Large intestine (tissue), 12 donors: ENCODE measurements at places on chromosomes 4 and X. TPM values are rescaled to one million over a fixed set of nuclear protein-coding genes. Genes with fewer than 3 reads are reported as not detected.

The EPHA5 gene
- polyA plus RNA-seq, result 0.72 TPM

The FAM184B gene
- polyA plus RNA-seq, result 0.04 TPM

The MAGEA10 gene
- polyA plus RNA-seq, result 0.06 TPM

GRCh38 chr4:16977081-16977480 is 78.6 kb upstream of the LDB2 start:
- no peak overlapping the region for H3K27ac ChIP-seq
- H3K27me3 ChIP-seq, result no peaks in the 10 kb centered on the region
- no peaks in the 10 kb centered on the region for H3K4me1 ChIP-seq
- no peak overlapping the region for H3K4me3 ChIP-seq
- no peak for DNase-seq

DNA sequence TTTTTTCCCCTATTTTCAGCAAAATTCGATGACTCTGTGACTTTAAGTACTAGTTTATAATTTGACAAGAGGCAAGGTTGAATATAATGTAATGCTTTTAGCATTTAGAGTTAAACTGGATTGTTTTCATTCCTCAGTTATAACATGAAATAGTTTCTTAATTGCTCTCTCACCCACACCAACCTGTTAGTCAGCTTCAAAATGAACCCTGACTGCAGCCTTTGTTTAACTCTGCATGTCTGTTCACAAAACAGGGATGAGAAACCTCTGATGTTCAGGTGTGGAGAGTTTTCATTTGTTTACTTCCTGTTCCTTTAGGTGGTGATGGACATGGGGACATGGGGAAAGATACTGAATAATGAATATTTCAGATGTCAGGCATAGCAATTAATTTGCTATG is 49.9 kb upstream of the MND1 start:
- no peaks in the 10 kb centered on the region for H3K27me3 ChIP-seq
- no peak overlapping the region for H3K27ac ChIP-seq
- peaks cover 5% of the 10 kb centered on the region for H3K4me1 ChIP-seq
- no peak overlapping the region for H3K4me3 ChIP-seq
- H3K36me3 ChIP-seq, result peaks cover 74% of the 10 kb centered on the region
- no peak for DNase-seq

GRCh38 chr4:127486248-127486647 is 146.5 kb upstream of the INTU start:
- DNase-seq, result no peak
- H3K4me3 ChIP-seq, result no peak overlapping the region
- no peaks in the 10 kb centered on the region for H3K27me3 ChIP-seq
- no peak overlapping the region for H3K27ac ChIP-seq

DNA sequence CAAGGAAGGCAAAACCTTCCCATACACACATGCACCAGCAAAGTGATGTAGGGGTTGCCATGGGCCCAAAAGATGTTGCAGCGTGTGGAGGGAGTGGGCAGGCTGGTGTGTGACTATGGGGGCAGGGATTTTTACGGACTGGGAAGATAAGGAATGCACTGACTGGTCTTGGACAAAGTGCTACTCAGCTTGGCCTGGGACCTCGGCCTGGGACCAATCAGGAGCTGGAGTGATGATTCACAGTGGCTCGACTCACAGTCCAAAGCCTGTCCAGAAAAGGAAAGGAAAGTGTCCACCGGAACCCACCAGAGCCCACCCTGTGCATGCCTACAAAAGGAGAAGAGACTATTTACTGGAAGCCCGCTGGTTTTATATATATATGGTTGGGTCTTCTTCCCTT is 567.0 kb upstream of the GNPDA2 start:
- no peak overlapping the region for H3K27ac ChIP-seq
- no peaks in the 10 kb centered on the region for H3K27me3 ChIP-seq
- DNase-seq, result no peak
- no peaks in the 10 kb centered on the region for H3K36me3 ChIP-seq
- no peaks in the 10 kb centered on the region for H3K4me1 ChIP-seq

DNA sequence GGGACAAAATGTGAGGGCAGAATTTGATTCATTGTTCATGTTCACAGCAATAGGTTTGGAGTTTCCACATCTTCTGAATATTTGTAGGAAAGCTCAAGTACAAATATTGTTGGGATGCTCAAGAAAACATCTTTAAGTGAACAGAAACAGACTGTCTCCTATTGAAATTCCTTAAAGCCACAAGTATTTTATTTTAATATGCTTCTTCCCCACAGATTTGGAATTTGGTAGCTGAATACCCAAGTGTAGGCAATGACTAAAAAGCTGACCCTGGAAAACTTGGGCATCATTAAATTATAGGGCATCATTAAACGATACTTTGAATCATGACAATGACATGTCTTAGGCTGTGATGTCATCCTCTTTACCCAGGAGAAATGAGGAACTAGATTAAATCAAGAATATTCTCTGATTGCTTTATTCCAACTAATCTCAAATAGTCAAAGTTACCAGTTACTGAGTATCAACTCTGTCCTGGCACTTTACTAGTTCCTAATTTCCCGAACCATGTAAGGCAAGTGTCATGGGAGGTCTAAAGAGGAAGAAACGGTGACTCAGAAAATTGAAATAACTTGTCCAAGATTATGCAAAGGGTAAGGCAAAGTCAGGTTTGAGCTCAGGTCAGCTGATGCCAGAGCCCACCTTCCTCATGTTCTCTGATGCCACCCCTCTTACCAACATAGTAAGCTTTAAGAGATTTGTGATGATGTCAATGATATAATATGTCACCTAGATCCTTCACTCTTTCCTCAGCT is 223.1 kb upstream of the LEF1 start:
- DNase-seq, result no peak
- no peaks in the 10 kb centered on the region for H3K36me3 ChIP-seq
- H3K4me1 ChIP-seq, result no peaks in the 10 kb centered on the region
- no peaks in the 10 kb centered on the region for H3K27me3 ChIP-seq
- no peak overlapping the region for H3K27ac ChIP-seq

DNA sequence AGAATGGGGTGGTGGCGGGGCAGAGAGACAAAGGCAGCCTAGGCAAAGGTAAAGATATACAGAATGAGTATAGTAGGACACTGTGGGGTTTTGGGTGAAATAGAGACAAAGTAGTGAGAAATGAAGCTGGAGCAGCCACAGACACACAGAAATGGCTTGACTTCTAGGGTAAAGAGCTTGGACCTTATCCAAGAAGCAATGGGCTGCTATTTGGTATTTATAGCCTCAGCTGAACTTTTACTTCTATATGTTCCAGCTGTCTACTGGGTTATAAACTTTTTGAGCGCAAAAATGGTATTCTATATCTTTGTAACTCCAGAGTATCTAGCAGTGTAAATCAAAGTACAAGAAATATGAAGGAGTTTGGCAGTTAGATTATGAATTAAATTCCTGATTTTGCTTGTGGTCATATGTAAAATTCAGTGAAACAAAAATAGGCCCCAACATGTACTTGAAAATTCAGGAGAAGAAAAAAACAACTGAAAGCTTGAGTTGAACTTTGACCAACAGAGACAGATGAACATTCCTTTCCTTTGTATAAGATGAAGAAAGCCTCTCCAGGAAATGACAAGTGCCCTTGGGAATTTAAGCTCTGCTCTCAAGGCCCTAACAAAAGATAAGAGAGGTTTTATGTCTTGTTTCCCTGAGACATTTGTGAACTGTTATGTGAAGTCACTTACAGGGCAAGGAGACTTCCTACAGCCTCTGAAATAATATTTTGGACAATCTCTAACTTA is 354.1 kb downstream of the CHIC1 start:
- H3K27ac ChIP-seq, result peak overlapping the region; percentile 45
- no peaks in the 10 kb centered on the region for H3K27me3 ChIP-seq
- H3K4me1 ChIP-seq, result peaks cover 2% of the 10 kb centered on the region
- H3K36me3 ChIP-seq, result no peaks in the 10 kb centered on the region
- peak; percentile 66 for DNase-seq
- no peak overlapping the region for H3K4me3 ChIP-seq

DNA sequence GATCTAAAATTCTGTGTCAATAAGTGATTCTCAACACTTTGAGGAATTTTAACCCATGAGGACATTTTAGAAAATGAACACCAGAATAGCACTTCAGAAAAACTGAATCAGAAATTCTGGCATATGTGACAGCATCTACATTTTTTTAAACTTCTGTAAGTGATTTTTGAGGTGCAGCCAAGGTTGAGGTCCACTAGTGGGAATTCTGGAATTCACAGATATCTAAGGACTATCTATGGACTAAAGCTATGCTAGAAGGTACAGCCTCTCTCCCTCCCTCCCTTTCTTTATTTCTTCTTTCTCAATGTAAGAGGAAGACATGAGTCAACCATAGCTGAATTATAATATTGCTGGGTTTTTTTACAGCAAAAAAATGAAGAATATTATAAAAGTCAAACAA is 508.2 kb upstream of the ATOH1 start:
- no peaks in the 10 kb centered on the region for H3K36me3 ChIP-seq
- H3K4me1 ChIP-seq, result no peaks in the 10 kb centered on the region
- H3K27me3 ChIP-seq, result no peaks in the 10 kb centered on the region
- DNase-seq, result no peak

The EFHC2 gene
- polyA plus RNA-seq, result 2.2 TPM

- no peaks in the 10 kb centered on the region for H3K36me3 ChIP-seq
- peak overlapping the region; percentile 22 for H3K4me3 ChIP-seq
- peak; percentile 35 for DNase-seq
- no peak overlapping the region for H3K27ac ChIP-seq
Measured at GRCh38 chrX:19372547-19373331, 29.0 kb downstream of the PDHA1 start.

DNA sequence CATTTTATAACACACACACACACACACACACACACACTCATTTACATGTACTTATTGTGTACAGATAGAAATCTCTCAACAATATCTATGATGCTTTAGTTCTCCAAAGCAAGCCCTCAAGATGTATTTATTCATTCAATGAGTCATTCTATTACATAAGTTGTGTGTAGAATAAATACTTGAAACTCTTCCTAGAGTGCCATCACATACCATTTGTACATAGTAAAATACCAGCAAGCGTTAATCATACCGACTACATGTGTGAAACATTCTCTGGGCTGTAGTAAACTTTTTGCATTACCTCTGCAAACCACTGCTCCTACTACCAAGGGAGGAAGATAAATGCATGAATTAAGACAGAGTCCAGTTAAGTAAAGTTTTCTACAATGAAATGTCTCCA is 70.9 kb downstream of the EPHA5 start:
- no peaks in the 10 kb centered on the region for H3K27me3 ChIP-seq
- H3K27ac ChIP-seq, result no peak overlapping the region
- DNase-seq, result no peak
- no peaks in the 10 kb centered on the region for H3K4me1 ChIP-seq
- H3K4me3 ChIP-seq, result no peak overlapping the region
- H3K36me3 ChIP-seq, result no peaks in the 10 kb centered on the region

GRCh38 chr4:119172223-119172622 is 36.6 kb downstream of the MYOZ2 start:
- no peak overlapping the region for H3K27ac ChIP-seq
- DNase-seq, result no peak
- no peak overlapping the region for H3K4me3 ChIP-seq
- H3K36me3 ChIP-seq, result no peaks in the 10 kb centered on the region

DNA sequence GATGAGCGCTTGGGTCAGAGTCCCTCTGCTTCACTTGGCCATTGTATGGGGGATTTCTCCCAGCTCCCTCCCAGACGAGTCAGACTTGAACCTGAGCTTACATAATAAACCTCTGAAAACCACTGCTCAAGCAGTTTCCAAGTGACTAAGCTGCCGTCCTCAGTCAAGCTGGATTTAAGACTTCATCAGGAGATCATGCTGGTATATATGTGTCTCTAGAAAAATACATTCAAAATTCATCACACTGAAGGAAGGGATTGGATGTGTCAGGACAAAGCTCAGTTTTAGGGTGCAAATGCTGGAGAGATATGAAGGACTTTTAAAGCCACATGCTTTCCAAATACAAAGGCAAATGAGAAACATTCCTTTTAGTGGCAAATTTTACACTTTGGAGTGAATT is 114.3 kb downstream of the QDPR start:
- no peaks in the 10 kb centered on the region for H3K36me3 ChIP-seq
- no peak overlapping the region for H3K27ac ChIP-seq
- H3K4me3 ChIP-seq, result no peak overlapping the region
- no peaks in the 10 kb centered on the region for H3K4me1 ChIP-seq

DNA sequence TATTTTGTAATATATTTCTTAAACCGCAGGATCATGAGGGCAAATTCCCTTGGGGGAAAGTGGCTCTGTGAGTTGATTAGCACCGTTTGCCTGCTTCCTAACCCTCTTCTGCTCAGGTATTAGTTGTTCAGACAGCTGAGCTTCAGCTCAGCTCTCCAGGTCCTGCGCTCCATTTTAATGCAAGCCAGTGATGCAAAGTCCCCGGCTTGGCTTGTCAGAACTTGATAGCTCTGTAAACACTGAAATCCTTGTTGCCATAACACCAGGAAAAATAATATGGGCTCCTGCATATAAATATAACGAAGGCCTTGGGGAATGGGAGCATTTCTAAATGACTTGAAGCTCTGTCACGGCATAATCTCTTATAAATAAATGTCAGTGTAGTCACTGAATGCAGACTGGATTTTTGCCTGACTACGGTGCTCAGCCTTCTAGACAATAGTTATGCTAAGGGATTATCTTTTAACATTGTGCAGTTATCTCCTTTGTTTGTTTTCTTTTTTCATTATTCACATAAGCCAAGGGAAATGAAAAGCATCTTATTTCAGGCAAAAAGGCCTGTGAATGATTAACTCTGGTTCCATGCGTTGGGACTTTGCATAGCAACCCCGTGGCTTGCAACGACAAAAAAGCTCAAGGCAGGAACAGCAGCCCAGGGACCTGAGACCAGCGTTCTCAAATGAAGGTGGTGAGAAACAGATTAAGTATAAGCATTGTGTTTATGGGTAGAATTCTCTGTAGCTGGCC is 253.2 kb downstream of the SPRY1 start:
- H3K4me1 ChIP-seq, result peaks cover 25% of the 10 kb centered on the region
- H3K27ac ChIP-seq, result peak overlapping the region; percentile 91
- no peaks in the 10 kb centered on the region for H3K36me3 ChIP-seq
- DNase-seq, result peak; percentile 91
- H3K4me3 ChIP-seq, result peak overlapping the region; percentile 19
- no peaks in the 10 kb centered on the region for H3K27me3 ChIP-seq

The PCDH19 gene
- polyA plus RNA-seq, result 1.5 TPM

The FRG2 gene
- polyA plus RNA-seq, result not detected

The PPEF1 gene
- polyA plus RNA-seq, result 1.7 TPM

The SPOCK3 gene
- 22.4 TPM for polyA plus RNA-seq

- peaks cover 14% of the 10 kb centered on the region for H3K4me1 ChIP-seq
- no peaks in the 10 kb centered on the region for H3K36me3 ChIP-seq
- DNase-seq, result peak; percentile 49
- H3K27ac ChIP-seq, result peak overlapping the region; percentile 16
Measured at GRCh38 chr4:30718021-30718542, 2.1 kb upstream of the PCDH7 start.
